ENCODE measurements at places on chromosomes 12 and 14.

GRCh38 chr14:105099778-105100177, 34.5 kb upstream of the GPR132 start:
- no peak for DNase-seq

DNA sequence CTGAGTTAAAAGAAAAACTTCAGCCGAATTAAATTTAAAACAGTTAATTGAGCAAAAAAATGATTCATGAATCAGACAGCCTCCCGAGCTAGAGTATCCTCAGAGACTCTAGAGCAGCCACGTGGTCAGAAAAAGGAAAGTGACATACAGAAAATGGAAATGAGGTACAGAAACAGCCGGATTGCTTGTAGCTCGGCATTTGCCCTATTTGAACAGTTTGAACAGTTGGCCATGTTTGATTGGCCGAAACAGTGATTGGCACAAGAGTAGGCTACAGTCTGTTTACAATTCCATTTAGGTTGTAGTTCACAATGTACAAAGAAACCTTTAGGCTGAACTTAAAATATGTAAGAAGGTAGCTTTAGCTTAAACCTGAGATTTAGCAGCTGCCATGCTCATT, 12.9 kb upstream of the OXA1L start:
- no peak for DNase-seq

GRCh38 chr12:50326590-50327284, 43.4 kb upstream of the LIMA1 start:
- DNase-seq = no peak

DNA sequence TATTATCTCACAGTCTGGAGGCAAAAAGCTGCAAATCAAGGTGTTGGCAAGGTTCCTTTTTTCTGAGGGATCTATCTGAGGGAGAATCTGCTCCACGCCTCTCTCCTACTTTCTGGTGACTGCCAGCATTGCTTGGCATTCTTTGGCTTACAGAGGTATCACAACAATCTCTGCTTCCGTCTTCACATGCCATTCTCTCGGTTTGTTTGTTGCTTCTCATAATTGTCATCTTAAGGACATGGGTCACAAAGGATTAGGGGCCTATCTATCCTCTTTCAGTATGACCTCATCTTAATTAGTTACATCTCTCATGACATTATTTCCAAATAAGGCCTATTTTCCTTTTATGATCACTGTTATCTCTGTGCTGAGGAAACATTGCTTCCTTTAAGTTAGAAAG, 345.0 kb downstream of the FOXG1 start:
- no peak for DNase-seq

DNA sequence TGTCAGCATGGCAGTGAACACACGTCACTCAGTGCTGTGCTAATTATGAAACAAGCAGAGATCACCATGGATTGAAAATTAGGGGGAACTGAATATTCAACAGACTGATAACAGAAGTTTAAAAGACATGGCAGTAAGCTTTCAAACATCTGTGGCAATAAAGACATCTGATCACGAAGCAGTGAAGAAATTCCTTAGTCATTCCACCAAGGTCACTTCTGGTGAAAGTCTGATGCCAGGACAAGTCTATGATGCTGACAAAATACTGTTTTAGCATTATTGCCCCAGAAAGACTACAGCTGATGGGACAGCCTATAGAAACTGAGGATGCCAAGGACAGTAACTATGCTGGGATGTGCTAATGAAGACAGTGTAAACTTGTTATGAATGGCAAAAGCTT, 126.9 kb upstream of the RBM19 start:
- no peak for DNase-seq

GRCh38 chr12:51811203-51812202, 37.0 kb downstream of the FIGNL2 start:
- DNase-seq = no peak

DNA sequence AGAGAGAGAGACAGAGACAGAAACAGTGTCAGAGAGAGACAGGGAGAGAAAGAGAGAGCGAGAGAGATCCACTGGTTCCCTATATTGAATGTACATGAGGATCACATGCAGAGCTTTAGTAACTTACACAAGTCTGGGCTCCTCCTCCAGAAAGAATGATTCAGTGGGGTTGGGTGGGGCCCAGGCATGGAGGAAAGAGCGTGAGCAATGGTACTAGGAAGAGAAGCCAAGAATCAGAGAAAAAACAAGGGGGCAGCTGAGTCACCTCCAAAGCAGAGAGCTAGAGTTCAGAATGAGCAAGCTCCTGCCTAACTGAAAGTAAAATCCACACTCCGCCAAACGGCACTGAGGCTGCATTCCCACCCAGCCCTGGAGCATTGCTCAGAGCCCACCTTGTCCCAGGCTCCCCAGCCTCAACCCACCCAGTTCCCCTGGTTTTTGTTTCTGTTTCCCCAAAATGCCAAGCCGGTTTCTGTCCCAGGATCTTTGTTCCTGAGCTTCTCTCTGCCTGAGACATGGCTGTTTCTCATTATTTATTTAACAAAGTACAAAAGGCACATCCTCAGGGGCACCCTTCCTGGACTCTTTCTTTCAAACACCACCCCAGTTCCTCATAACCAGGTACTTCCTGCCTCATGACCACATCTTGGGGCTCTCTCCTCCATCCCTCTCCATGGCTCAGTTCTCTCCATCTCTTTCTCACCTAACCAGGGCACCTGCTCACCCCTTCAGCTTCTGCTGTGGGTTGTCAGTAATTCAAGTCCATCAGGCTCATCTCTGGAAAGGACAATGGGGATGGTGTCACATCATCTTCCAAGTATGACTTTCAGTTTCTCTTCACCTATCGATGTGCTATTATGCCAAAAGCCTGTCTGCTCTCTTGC, 670.3 kb upstream of the TBX3 start:
- peak; percentile 26 for DNase-seq

GRCh38 chr14:65686761-65687160, 274.2 kb downstream of the FUT8 start:
- DNase-seq = no peak

GRCh38 chr12:78555802-78556201, 308.8 kb upstream of the SYT1 start:
- DNase-seq = no peak
